ENCODE measurements at places on chromosomes 5 and 9. TPM values are rescaled to one million over a fixed set of nuclear protein-coding genes. Genes with fewer than 3 reads are reported as not detected.

PCDHA2 gene
- 0.17 TPM for polyA plus RNA-seq

- DNase-seq: no peak
Observed at GRCh38 chr9:133050142-133050541, 11.6 kb upstream of the CEL start.

DNA sequence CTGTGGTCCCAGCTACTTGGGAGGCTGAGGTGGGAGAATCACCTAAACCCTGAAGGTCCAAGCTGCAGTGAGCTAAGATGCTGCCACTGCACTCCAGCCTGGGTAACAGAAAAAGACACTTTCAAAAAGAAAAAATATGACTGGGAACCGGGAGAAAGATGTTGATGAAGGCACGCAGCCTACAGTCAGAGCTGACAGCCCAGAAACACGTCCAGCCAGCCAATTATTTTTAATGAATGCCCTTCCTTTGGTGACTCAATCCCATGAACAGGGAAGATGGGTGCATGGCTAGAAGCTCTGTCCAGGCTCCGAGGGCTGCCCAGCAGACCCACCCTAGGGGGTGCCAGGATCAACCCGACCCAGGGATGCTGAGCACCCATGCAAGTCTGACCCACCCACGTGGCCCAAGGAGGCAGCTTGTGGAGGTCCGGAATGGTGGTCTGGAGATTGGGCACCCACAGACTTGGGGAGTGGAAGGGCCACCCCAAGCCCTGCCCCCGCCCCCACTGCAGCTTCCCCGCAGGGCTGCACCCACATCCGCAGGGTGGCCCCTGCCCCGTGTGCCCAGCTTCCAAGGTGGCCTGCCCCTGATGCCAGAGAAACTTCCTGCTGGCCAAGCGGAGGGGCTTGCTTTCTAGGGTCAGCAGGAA is 51.0 kb downstream of the ADAMTS2 start:
- peak; percentile 33 for DNase-seq

- DNase-seq: no peak
Observed at GRCh38 chr5:17169507-17169906, 47.9 kb upstream of the BASP1 start.

DNA sequence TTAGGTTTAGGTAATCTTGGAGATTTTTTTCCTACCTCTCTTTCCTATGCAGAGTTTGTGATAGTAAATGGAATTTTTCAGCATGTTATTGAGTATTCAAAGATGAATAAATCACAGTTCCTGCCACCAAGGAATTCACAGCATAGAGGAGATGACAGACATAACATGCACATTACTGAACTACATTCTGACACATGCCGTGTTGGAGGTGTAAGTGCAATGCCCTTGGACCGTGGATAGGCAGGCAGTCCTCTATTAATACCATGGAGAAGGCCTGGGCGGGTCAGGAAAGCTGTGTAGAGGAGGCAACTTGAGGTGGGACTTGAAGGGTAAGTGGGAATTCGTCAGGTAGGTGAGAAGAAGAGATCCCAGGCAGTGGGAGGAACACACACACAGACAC is 43.9 kb downstream of the MCCC2 start:
- no peak for DNase-seq

Measured in kidney (tissue), 22 donors.